ENCODE measurements at places on chromosomes 1 and 21. TPM values are rescaled to one million over a fixed set of nuclear protein-coding genes. Genes with fewer than 3 reads are reported as not detected.

DNA sequence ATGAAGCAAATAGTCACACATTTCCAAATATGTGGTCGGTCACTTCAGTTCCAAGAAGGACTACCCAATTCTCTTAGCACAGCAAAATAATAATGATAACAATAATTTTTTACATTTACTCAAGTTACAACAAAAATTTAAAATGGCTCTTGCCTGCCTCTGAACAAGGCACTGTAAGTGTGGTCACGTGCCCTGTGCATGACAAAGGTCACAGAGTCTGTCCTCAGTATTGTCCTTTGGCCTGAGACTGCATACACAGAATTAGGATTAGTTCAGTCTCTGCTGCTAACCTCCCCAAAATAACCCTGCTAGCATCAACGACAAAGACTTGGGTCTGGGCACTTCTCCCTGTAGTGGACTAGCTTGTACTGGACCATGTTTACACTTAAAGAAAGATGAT, 297.1 kb upstream of the DUSP10 start:
- DNase-seq, result no peak

DNA sequence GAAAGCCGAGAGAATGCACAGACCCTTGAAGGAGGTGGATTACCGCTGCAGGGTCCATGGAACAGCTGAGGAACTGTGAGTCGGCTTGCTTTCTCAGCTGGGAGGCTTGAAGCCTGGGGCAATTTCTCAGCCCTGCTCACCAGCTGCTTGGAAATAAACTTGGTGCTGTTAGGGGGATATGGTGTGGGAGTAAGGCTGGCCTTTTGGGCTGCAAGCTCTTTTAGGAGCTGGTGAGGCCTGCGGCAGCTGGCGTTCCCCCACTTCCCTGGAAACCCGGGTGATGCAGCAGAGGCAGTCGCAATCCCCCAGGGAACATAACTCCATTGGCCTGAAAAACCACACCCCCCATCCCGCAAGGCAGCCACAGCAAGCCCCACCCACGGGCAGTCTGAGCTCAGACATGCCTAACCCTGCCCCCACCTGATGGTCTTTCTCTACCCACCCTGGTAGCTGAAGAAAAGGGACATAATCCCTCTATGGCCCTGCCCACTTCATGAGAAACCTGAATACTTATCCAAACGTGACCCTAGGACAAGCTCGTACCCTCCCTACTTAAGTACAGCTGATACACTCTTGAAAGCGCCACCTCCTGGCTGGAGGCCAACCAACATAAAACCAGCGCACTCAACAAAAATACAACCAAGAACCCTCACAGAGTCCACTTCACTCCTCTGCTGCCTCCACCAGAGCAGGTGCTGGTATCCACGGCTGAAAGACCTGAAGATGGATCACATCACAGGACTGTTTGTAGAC, 1995.8 kb downstream of the NCAM2 start:
- DNase-seq, result no peak

DNA sequence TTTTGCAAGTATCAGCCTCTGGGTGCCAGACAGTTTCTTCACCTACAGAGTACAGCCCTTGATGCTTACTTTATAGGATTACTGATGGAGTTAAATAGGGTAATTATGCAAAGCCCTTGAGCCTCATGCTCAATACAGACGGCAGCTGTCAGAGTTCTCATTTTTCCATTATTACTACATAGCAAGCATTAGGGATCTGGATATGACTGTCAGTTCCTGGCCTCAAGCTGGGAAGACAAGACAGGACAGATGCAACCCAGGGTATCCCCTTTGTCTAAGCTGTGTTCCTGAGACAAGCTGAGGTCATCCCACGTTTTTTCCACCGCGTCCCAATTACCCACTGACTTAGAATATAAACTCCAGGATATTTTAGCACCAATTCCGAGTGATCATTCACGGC, 94.4 kb downstream of the SLC35F3 start:
- no peak for DNase-seq

GRCh38 chr21:31195334-31196015, 148.6 kb downstream of the TIAM1 start:
- no peak for DNase-seq

GRCh38 chr1:190192627-190193026, 285.0 kb downstream of the BRINP3 start:
- no peak for DNase-seq

DNA sequence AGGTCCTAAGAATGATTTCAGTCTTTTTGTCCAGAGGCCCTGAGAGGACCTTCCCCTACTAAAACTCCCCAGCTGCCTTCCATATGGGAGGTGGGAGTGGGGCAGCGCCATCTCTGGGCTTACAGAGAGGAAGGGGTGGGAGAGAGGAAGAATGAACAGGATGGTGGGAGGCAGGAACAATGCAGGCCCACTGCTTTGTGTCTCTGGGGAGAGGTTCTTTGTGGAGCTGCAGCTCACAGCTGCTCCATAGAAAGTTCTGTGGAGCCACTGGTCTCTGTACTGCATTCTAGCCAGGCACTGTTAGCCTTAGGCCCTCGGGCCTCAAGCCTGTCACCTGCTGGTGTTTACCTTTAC, 43.6 kb upstream of the A3GALT2 start:
- no peak for DNase-seq

GRCh38 chr1:61459345-61459744, 265.6 kb downstream of the TM2D1 start:
- DNase-seq, result no peak

- no peak for DNase-seq
Measured at GRCh38 chr1:72366466-72366865, 84.1 kb upstream of the NEGR1 start.

Gene GNAT2
- not detected for total RNA-seq

Gene OPRD1
- not detected for total RNA-seq

Gene TGFB2
- 19.8 TPM for total RNA-seq

Gene LCE2C
- total RNA-seq, result not detected

Gene RALGPS2
- total RNA-seq, result 5.3 TPM
